HTR-8/SVneo (cell line): ENCODE measurements at places on chromosomes 3 and 15.

DNA sequence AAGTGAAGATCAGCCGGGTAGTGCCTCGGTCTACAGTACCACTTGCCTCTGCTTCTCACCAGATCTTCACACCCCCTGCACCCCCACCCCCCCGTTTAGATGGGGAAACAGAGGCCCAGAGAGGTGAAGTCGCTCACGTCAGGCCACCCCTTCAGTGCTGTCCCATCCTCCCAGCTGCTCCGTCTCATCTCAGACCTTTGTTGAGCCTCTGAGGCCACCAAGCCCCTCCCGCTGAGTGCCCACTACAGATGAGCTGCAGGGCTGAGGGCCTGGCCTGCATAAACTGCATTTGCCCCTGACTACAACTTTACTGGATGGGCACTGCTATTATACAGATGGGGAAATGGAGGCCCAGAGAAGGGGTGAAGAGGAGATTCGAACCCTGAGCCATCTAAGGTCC lies 35.8 kb downstream of the ADAMTS7 start:
- DNase-seq = no peak

DNA sequence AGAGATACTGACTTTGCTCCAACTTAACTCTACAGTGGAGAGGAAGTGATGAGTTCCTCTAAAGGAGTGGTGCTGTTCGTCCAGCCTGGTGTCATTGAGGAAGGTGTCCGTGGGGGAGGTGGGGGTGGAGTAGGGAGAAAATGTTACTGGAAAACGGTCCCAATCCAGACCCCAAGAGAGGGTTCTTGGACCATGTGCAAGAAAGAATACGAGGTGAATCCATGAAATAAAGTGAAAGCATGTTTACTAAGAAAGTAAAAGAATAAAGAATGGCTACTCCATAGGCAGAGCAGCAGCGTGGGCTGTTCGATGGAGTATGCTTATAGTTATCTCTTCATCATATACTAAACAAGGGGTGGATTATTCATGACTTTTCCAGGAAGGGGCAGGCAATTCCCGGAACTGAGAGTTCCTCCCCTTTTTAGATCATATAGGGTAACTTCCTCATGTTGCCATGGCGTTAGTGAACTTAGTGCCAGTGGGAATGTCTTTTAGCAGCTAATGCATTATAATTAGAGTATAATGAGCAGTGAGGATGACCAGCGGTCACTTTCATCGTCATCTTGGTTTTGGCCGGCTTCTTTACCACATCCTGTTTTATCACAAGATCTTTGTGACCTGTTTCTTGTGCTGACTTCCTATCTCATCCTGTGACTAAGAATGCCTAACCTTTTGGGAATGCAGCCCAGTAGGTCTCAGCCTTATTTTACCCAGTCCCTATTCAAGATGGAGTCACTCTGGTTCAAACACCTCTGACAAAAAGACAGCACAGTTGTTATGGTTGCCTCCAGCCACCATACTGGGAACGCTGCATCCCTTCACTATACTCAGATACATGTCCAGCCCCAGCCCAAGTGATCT lies 38.6 kb downstream of the CLEC3B start:
- DNase-seq = no peak

GRCh38 chr3:14507305-14507741 lies 32.8 kb downstream of the GRIP2 start:
- DNase-seq = no peak

DNA sequence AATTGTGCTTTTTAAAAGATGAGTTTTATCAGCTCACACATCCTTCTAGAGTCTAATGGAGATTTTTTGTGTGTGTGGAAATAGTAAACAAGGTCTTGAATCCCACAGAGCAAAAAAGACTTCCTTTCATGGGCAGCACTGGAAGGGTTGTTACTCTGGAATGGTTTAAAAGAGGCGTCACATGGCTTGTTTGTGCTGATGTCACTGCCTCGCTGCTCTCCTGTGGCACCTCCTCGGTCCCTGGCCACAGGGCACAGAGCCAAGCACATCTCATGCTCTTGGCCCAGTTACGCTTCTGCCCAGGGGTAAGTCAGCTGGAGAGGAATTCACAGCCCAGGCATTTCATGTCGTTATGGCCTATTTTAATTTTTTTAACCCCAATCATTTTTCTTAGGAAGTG lies 53.2 kb downstream of the PGPEP1L start:
- no peak for DNase-seq

- DNase-seq = no peak
These were observed 53.8 kb upstream of the CADM2 start for GRCh38 chr3:84904816-84905555.

GRCh38 chr3:123618768-123619484 lies 34.1 kb upstream of the HACD2 start:
- no peak for DNase-seq

DNA sequence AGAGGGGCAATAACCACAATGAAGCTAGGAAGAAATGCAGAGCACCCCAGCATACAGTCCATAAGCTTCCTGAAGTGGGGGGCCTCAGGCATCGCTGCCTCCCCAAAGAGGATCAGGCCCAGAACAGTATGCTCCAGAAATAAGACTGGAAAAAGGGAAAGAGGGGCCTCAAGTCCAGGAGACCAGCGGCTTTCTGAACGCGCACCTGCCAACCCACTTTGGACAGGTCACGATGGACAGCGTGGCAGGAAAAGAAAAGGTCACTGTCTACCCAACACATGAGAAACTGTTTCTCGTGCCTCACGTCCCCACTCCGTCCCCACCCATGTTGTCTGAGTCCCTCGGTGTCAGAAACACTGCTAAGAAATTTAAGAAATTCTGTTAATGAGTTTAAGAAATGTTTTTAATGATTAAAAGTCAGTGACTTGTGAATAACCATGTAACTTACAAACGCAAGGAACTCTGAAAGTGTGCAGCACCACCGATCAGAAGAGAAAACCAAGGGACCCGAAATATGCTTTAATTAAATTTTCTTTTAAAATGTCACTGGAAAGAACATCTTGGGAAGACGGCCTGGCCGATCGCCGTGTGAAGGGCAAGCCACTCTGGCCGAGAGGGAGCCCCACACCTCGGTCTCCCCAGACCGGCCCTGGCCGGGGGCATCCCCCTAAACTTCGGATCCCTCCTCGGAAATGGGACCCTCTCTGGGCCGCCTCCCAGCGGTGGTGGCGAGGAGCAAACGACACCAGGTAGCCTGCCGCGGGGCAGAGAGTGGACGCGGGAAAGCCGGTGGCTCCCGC lies 1.7 kb upstream of the PPARG start:
- no peak for DNase-seq

GRCh38 chr3:70519026-70519425 lies 206.6 kb upstream of the MDFIC2 start:
- DNase-seq = no peak

DNA sequence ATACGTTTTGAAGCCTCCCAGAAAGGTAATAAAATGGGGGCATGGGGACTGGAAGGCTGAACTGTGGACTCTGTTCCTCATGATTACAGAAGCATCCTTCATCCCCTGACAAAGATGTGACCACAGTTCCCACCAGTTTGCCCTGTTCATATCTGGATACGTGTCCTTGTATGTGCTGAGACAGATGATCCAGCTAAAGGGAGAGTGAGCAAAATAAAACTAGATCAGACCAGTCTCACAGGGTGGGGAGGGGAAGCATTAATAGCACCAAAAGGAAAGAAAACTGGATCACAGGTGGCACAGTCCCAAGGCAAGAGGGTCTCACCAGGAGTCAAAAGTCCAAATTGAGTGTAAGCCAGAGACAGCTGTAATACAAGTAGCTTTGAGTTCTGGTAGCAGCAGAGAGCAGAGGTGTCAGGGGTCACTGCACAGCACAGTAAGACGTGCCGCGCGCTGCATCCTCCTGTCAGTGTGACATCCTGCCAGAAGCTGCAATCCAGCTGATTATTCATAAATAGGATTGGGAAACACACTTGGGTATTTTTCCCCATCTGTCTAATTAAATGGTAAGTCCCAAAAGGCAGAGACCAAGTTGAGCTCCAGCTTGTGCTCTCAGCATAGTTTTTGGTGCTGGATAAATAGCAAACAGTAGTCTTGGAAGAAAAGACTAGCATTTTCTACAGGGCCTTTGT lies 560.0 kb upstream of the CFAP20DC start:
- DNase-seq = no peak

DNA sequence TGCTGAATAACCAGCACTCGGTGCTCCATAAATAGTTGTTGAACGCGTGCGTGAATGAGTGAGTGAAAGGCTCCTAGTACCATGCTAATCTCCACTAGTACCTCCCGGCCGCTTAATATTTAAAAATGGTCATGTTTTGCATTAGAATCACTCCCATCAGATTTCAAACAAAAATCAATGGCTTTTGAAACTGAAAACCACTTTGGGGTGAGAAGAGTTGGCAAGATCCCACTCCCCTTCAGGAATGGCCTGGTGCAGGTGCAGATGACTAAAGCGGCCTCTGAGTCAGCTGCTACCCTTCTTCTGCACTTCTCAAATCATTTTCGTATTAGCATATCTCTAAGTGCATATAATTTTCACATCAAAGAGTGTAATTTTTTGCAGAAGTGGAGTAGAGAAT lies 425.3 kb upstream of the PROK2 start:
- no peak for DNase-seq

DNA sequence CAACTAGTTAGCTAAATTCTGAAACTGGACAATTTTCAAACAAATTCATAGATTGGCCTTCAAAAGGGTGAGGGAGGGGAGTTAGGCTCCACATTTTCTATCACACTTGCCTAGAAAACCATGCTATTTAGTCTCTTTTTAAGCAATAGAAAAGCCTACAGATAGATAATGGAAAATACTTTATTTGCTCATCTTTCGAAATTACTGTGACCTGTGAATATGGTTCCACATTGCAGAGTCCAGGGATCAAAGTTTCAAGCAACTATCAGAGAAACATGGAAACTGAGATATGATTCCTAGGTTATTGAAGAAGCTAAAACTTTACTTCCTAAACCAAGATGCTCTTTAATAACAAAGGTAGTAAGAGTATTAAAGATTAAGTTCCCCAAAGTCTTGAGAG lies 176.6 kb upstream of the NECTIN3 start:
- no peak for DNase-seq

DNA sequence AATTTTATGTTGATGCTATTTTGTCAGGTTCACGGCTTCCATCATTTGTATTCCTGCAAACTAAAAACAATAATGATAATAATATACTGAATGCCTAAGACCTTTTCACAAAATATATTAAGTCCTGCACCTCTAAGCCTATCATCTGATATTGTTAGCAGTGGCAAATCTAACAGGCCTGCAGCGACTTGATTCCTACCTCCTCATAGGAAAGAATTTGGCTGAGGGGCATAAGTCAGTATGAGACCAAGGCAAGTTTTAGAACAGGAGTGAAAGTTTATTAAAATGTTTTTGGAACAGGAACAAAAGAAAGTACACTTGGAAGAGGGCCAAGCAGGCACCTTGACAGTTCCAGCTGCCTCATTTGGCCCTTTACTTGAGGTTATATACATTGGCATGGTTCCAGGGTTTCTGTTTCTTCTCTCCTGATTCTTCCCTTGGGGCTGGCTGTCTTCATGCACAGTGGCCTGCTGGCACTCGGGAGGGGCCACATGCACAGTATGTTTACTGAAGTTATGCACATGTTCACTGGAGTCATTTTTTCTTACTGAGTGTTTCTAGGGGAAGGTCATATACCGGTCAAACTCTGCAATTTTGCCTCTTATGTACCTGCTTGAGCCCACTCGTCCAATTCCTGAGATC lies 418.1 kb downstream of the EPHA6 start:
- DNase-seq = no peak

GRCh38 chr3:78729946-78730345 lies 1037.9 kb downstream of the ROBO1 start:
- DNase-seq = no peak

- no peak for DNase-seq
These were observed 181.9 kb downstream of the EPHB1 start for GRCh38 chr3:134976948-134977347.

- no peak for DNase-seq
These were observed 159.0 kb upstream of the CTNNB1 start for GRCh38 chr3:41040256-41040655.

GRCh38 chr15:70426096-70426821 lies 328.5 kb upstream of the TLE3 start:
- DNase-seq = no peak

DNA sequence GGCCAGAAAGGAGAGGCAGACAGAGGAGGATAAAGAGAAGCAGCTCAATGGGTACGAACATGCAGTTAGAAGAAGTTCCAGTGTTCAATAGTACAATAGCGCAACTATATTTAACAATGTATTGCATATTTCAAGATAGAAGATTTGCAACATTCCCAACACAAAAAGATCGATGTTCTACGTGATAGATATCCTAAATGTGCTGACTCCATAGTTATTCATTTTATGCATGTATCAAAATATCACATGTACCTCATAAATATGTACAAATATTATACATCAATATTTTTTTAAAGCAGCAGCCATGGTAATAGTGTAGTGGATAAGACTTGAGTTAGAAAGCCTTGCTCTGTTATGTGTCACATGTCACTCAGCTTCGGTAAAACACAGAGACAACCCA lies 110.2 kb upstream of the ASB14 start:
- no peak for DNase-seq
